Left forelimb (tissue), 1 donor: ENCODE measurements at places on chromosomes 7 and 10.

GRCh38 chr7:30207376-30207775 lies 72.6 kb downstream of the MTURN start:
- no peak for DNase-seq

- no peak for DNase-seq
Observed at GRCh38 chr10:34776090-34776690, 38.9 kb downstream of the PARD3 start.

- no peak for DNase-seq
Observed at GRCh38 chr10:101218351-101219138, 10.7 kb downstream of the LBX1 start.

GRCh38 chr10:95474228-95475002 lies 86.8 kb downstream of the SORBS1 start:
- DNase-seq: no peak

DNA sequence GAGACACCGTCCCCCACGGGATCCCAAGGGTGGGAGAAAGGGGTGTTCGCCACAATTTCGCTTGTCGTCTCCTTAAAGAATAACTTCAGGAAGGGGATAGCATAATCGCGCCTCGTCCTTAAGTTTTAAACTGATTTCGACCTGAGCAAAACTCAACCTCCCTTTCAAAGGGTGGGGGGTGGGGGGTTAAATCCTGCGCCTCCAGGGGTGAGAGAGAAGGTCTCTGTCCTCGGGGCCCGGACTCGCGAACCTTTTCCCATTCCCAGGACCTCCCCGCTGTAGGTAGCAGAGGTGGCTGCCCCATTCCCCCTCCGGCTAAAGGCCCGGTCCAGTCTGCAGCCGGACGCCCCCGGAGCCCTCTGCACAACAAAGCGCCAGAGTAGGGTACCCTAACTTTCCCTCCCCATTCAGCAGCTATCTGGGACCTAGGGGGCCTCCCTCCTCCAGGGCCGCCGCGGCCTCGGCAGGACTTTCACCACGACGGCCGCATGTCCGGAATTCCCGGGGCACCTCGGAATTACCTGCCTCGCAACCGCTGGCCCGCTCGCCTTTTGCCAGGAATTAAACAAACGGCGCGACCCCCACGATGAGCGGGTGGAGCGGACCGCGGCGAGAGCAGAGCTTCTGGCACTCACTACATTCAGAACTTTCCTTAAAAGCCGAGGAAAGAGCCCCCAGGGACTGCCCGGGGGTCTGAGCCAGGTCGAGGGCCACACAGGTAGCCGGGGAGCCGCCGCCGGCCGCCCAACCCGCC lies 1.7 kb downstream of the CDK6 start:
- peak; percentile 77 for DNase-seq
